Esophagus squamous epithelium (tissue), 5 donors: ENCODE measurements at places on chromosomes 6 and 20.

DNA sequence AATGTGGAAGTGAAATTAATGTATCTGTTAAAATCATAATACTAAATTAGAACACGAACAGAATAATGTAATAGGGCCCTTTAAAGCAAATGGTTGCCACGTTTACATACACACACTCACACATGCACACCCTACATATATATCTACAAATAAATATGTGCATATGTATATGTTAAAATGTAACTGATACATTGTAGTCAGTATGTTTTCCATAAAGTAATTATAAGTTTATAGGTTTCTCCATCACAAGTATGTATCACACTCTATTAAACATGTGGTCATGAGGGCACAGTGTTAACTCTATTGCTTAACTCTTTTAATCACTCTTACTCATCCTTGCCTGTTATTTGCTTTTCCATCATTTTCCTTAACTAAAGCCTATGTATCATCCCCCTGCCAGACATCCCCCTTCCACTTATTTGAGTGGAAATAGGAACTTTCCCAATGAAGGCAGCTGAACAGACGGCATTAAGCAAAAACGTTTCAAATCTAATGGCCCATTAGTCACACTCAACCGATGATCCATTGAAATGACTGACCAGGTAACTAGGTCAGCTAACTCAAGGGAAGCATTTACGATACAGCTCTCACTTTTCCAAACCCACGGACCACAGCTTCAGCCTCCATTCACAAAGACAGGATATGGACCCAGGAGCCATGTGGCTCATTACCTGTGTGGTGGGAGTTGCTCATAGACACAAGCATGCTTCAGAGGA, 89.3 kb downstream of the HAO1 start:
- DNase-seq, result no peak

DNA sequence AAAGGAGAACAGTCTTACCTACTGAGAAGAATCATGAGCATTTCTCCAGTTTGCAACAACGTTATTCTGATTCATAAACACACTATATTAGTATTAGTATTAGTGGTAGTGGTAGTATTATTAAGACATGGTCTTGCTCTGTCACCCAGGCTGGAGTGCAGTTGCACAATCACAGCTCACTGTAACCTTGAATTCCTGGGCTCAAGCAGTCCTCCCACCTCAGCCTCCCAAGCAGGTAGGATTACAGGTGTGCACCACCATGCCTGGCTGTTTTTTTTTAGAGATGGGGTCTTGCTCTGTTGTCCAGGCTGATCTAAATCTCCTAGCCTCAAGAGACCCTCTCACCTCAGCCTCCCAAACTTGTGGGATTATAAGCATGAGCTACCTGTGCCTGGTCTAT, 363.5 kb downstream of the SAMD5 start:
- DNase-seq, result no peak

DNA sequence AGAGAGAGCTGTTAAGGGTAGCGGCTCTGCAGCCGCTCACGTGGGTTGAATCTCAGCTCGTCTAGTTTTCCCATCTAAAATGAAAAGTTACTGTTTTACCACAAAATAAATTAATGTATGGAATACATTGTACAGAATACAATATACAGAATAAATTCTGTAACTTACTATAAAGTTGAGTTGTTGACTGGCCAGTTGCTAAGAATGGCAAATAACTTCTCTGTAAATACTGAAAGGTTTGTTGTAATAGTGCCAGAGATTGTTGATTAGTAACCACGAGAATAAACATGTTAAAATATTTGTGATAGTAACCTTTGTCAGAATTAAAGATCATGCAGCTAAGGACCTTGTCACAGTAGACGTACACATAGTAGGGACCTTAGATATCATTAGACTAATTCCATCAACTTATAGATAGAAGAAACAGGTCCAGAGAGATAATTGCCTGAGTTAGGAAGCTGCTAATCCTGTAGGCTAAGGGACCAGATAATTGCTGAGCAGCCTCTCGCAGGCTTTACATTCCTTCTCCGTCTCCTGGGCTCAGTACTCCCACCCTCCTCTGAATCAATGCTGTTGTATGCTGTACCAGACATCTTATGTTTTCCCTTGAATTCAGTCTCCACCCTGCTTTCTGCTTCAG, 544 bp upstream of the NRM start:
- no peak for DNase-seq

- no peak for DNase-seq
Observed at GRCh38 chr6:9504191-9504590, 910.7 kb downstream of the TFAP2A start.

GRCh38 chr6:23268348-23268747, 699.0 kb downstream of the HDGFL1 start:
- DNase-seq, result no peak

DNA sequence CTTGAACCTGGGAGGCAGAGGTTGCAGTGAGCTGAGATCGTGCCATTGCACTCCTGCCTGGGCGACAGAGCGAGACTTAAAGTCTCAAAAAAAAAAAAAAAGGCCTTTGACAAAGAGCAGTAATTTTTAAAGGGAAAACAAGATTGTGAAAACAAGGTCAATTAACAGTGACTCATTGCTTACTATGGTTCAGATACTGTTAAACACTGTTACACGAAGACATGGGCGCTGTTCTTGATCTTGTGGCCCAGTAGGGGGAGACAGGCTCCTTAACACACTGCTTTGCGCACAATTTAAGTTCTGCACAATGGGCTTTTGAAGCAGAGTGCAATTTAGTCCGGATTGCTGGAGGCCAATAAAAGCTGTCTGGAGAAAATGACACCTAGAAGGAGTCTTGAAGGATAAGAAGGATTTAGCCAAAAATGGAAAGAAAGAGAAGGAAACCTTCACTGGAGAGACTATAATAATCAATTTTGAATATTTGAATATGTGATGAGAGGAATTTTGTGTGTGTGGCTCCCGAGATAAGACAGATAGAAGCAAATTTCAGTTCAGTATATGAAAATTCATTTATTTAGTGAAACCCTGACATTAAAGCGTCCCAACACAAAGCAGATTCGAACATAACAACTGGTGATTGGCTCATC, 6.0 kb upstream of the LATS1 start:
- DNase-seq, result no peak

DNA sequence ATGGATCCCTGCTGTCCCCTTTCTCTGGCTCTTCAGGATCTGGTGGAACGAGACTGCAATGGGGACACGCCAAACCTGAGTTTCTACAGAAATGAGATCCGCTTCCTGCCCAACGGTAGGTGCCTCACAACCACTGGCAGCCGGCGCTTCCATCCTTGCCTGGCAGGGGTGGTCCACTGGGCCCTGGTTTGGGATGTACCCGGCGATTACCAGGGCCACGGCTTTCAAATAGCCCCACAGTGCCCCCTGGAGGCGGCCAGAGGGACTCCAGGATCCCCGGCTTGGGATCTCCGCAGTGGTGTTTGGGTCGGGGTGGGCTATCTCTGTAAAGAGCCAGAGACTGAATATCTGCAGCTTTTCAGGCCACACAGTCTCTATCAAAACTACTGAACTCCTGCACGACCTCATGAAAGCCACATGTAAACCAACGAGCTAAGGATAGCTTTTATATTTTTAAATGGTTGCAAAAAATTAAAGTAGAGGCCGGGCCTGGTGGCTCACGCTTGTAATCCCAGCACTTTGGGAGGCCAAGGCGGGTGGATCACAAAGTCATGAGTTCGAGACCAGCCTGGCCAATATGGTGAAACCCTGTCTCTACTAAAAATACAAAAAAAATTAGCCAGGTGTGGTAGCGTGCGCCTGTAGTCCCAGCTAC, 3.7 kb downstream of the OGFR start:
- no peak for DNase-seq

- no peak for DNase-seq
Observed at GRCh38 chr6:159790956-159791598, 810 bp downstream of the MRPL18 start.

DNA sequence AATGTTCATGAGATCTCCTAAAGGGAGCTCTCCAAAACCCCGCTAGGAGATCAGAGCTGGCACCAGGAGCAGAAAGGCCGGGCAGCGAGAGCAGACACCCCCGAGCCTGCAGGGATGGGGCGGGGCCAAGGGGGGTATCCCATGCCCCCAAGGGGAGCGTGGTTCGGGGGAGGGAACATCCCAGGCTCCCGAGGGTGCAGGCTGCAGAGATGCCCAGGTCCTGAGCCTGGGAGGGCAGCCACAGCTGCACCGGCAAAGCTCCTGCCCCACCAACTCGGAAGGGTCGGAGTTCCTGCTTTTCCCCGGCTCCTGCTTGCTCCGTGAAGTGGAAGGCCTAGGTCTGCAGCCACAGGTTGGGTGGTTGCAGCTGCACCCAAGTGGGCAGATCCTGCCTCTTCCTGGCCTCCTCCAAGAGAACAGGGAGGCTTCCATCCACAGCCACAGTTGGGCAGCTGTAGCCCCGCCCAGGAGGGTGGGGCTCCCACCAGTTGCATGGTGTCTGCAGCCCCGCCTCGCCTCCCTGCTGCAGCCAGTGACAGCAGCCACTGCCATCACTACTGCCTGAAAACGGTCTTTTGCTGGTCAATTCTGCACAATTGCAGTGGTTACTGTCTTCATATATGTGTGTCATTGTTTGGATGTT, 13.4 kb upstream of the GMNN start:
- DNase-seq, result no peak

- no peak for DNase-seq
Observed at GRCh38 chr20:44159711-44160110, 27.3 kb downstream of the JPH2 start.

GRCh38 chr6:163530406-163530805, 115.9 kb downstream of the QKI start:
- no peak for DNase-seq

GRCh38 chr20:32165836-32166545, 41.6 kb downstream of the PLAGL2 start:
- DNase-seq, result no peak

DNA sequence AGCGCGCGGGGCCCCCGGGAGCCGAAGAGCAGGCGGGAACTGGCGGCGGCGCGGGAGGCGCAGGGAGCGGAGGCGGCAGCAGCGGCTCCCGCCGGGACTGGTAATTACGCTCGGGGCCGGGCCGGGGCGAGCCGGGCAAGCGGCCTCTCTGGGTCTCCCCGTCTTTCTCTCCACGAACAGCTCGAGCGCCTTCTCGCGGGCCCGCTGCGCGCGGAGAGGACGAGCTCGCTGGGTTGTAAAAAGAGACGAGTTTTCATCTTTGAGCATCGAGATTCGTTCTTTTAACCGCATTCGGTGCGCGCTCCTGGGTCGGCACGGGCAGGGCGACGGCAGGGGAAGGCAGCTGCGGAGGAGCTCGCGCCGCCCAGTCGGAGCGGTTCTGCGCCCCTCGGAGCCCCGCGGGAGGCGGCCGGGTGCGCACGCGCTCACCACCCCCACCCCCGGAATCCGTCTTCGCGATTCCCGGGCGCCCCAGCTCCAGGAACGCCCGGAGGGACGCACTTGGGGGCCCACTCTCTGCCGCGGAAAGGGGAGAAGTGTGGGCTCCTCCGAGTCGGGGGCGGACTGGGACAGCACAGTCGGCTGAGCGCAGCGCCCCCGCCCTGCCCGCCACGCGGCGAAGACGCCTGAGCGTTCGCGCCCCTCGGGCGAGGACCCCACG, 38.0 kb downstream of the YTHDF1 start:
- no peak for DNase-seq

DNA sequence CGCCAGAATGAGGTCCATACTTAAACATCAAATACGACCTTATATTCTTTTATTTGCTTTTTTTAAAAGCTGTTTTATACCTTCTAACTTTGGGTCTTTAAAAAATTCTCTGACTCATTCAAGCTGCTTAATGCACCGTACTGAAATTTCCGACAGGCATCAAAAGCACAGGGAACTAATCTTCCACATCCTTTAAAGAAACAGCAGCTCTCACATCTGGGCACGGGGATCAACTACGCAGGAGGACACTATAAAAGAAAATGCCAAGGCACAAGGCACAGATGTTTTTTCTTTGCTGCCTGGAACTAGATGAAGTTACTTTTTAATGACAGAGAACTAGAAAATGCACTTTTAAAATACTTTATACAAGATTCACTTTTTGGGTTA, 112.4 kb upstream of the ARG1 start:
- DNase-seq, result no peak

DNA sequence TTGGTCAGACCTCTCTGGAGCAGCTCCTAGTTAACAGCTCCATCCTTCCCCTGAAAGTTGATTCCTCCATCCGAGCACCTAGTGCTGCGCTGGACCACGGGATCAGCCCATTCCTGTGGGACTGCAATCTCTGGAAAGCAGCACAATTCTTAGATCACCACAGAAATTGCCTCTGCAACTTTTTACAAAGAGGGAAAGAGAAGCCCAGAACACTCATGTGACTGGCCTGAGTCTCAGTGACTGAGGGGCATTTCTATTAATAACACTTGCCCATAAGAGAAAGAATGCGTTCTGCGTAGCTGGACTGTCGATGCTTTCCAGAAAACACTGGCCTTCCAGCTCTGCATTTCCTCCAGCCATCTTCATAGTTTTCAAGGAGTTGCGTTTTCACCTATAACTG, 18.3 kb downstream of the MPC1 start:
- no peak for DNase-seq
